ENCODE measurements at places on chromosomes 7 and 10.

DNA sequence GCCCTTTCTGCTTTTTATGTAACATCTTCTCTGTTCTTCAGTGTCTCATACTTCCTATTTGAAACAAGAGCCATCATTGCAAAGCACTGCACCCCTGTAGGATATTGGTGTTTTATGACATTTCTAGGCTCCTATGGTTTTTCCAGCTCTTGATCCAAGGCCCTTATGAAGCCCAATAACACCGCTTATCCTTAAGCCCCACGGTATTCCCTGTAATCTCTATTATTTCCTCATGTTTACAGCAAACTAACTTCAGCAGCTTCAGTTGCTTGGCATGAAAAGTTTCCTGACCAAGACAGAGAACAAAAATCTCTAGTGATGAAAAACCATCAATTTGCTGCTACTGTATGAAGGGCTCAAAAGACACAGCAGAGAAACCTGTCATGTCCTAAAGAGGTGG is 34.1 kb upstream of the TES start:
- no peak for DNase-seq

DNA sequence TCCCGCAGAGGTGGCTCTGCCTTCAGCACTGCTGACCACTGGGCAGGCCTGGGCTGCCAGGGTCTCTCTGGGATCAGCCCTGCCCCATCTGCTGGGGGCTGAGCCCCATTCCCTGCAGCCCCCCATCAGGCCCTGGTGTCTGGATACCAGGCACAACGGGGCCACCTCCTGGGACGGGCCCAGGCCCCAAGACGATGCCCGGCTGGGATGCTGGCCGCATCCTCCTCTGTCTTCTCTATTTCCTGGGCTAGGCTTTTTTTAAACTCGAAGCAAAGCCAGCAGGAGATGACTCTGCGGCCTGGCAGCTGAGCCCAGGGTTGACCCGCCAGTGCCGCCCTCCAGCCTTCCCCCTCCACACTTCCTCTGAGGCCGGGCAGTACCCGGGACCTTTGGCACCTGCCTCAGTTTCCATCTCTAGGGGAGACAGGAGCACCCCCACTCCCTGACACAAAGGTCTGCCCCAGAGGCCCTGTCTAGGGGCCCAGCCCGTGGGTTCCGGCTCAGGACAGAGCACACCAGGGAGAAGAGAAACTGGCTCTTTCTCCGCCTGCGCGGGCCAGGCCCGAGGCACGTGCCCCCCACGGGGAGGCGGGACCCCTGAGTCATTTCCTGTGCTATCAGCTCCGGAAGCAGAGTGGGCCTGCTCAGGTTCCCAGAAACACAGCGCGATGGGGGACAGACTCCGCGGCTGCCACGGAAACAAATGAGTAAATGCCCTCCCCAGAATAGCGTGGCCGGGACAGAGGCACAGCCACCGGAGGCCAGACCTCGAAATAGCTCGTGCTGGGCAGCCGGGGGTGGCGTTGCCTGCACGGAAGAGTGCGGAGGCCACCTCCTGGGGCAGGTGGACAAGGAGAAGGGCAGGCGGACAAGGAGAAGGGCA is 84.6 kb upstream of the PDGFA start:
- peak; percentile 92 for DNase-seq

DNA sequence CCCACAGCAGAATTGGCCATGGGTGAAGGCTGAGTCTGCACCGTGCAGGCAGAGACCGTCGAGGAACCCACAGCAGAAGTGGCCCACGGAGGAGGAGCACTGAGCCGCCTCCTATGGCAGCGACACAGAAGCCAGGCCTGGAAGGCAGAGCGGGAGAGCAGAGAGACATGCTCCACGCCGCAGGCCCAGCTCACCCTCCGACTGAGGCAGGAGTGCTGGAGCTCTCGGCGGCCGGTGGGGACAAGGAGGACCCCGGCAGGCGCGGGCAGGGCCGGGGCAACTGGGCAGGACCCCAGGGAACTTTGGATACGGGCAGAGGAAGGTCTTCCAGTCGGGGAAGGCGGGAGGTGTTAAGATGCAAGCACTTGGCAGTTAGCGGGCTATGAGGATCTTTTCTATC is 420.4 kb downstream of the DNAJB6 start:
- no peak for DNase-seq

- DNase-seq: no peak
Measured at GRCh38 chr10:106866244-106866845, 298.2 kb downstream of the SORCS1 start.

DNA sequence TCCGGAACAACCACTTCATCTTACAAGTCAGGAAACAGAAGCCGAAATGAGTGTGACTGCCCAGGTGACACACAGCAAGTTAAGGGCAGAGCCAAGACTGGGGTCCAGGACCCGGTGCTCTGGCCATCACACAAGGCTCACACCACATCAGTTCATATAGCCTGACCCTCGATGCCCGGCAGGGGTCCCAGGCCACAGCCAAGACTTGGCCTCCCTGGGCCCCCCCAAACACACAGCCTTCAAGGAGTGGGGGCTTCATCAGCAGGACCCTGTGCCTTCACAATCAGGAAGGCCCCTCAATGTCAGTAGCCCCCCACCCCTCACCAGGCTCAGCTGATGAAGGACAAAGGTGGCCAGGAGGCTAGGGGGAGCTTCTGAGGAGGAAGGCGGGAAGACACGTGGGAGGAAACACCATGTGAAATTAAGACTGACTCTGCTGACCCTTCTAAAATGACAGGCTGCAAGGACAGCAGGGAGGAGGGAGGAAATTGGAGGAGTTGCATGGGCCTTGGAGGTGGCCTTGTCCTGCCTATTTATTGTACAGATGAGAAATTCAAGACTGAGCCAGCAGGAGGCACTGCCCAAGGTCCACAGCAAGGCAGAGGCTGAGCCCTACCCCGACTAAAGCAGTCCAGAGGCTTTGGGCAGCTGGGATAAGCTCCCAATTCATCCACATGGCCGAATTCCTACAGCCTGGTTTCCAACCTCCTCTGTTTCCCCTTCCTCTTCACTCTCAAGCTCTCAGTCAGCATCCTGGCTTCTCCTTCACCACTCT is 216.1 kb upstream of the ZMIZ1 start:
- DNase-seq: no peak

DNA sequence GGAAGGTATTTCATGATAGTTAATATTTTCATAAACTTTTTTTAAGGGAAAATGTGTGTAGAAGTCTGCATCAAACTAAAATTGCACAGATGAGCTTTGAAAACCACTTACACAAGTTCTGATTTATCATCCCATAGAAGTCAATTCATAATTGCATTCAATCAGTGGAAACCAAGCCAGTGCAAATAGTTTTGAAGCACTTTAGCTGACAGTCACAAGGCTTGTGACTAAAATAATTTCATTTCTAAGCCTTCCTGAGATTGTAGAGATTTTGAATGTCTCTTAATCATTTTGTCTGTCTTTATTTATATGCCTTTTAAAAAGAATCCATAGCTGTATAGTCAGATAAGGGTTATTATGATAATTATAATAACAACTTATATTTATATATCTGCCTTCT is 41.4 kb downstream of the EXOC4 start:
- no peak for DNase-seq

DNA sequence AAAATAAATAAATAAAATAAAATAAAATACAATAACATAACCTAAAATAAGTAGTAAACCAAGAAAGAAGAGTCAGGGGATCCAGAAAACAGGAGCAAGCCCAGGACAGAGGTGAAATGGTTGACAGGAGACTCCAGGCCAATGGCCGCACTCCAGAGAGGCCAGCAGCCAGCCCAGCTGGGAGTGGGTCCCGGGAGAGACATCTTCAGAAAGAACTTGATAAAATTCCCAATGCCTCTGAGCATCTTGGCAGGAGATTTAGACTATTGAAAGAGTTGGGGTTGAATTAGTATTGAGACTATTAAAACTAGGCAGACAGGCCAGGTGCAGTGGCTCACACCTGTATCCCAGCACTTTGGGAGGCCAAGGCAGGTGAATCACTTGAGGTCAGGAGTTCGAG is 62.6 kb downstream of the CLIP2 start:
- DNase-seq: no peak

- no peak for DNase-seq
Measured at GRCh38 chr7:121262969-121263368, 65.8 kb upstream of the WNT16 start.

GRCh38 chr10:117499248-117500105 is 43.1 kb upstream of the EMX2 start:
- no peak for DNase-seq

DNA sequence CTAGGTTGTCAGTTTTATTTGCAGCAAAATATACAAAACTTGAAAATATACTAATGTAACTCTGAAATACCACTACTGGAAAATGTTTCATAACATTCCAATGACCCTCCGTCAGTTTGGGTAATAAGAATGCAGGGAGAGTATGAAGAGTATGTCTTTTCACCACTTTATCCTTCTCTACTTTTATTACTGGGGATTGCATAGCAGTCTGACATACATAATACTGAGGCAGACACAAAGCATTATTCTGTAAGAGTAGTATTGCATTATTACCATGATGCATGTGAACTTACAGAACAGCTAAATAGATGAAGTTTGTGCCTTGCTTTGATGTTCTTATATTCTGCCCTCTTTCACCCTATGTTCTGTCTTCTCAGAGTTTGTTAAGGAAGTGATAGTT is 151.8 kb upstream of the TPK1 start:
- no peak for DNase-seq

DNA sequence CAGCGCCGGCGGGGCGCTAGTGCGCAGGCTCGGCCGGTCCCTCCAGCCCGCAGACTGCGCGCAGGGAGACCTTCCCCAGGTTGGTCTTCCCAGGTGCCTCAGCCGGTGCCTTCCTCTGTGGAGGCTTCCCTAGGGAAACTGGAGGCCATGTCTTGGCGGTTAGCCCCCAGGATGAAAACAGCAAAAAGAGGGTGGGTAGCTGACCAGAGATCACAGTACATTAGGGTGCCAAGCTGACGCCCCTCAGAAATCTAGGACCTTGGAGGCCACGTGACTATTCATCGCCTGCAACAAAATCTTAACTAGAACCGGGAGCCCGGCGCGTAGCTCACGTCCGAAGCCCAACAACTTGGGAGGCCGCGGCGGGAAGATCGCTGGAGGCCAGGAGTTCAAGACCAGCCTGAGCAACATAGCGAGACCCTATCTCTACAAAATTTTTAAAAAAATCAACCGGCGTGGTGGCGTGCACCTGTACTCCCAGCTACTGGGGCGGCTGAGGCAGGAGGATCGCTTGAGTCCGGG is 327 bp upstream of the FIS1 start:
- DNase-seq: no peak

- DNase-seq: no peak
Measured at GRCh38 chr7:133837224-133837623, 289.9 kb upstream of the LRGUK start.

Measured in stimulated activated CD4-positive, alpha-beta T cell treated with anti-CD3 and anti-CD28 coated beads, Interleukin-12 subunit alpha, Interleukin-12 subunit beta, amount 100 ng/mL, for 24 hours (primary cell).